ENCODE measurements at places on chromosomes 13 and 19.

DNA sequence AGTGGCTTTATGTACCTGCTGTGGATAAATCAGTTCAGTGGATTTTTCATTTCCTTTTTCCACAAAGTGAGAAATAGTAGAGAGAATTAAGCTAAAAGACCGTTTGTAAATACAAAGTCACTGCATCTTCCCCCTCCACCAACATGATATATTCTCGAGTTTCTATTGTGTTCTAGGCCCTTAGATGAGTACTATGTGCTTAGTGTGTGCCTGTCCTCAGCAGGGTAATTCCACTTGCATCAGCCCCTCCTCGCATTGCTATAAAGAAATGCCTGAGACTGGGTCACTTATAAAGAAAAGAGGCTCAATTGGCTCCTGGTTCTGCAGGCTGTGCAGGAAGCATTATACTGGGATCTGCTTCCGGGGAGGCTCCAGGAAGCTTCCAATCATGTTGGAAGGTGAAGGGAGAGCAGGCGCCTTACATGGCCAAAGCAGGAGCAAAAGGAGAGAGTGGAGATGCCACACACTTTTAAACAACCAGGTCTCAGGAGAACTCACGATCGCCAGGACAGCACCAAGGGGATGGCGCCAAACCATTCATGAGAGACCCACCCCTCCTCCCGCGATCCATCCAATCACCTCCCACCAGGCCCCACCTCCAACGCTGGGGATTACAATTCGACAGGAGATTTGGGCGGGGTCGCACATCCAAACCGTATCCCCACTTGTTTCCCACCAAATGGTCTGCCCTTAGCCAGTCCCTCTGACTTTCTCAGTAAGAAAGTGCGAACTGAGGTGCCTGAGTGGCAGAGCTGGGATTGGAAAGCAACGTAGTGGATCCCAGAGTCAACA is 102.3 kb upstream of the ABCC4 start:
- no peak for DNase-seq

DNA sequence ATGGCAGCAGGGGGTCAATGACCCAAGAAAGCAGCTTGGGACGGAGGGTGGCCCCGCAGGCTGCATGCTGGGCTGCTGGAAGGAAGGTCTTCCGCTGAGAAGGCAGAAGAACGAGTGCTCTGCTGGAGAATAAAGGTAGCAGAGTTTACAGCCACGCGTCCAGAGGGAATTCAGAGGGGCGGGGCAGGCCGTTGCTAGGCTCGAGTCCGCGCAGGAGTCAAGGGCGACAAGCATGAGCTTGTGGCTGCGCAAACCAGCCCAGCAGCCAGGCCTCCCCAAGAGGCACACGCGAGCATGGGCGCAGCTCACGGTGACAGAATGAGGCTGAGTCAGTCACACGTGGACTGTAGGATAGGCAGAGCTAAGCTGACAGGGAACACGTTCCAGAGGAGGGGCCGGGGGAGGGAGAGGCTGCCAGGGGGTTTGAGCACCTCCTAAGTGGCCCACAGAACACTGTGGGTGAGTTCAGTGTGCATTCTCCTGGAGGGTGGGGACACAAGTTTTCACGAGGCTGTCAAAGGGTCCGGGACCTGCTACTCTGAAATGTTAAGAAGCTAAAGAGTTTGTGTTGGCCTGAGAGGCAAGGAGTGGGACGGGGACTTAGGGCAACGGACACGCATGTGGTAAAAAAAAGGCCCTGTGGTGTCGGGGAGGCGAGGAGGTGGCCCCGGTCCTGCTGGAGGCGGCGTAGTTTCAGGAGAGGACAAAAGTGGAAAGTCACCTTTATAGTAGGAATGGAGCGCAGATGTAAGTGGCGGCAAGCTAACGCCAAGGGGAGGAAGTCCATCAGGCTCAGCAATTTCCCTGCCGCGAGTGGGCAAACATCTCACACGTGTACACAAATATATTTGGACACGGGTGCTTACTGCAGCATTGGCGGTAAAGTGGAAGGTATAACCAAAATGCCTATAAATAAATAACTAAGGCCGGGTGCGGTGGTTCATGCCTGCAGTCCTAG is 17.7 kb downstream of the RFX2 start:
- DNase-seq, result no peak

- no peak for DNase-seq
Observed at GRCh38 chr19:50567882-50568727, at the start of gene LRRC4B. Gene LRRC4B, minus strand, starts transcription at chr19:50568435. Its CDS starts 19,597 bp downstream, at chr19:50548838.

- DNase-seq, result no peak
Observed at GRCh38 chr13:72537395-72537780, 190.0 kb downstream of the MZT1 start.

- DNase-seq, result no peak
Observed at GRCh38 chr13:25691654-25692053, 319.9 kb downstream of the ATP8A2 start.

- DNase-seq, result no peak
Observed at GRCh38 chr19:4571305-4571917, 11.9 kb upstream of the SEMA6B start.

DNA sequence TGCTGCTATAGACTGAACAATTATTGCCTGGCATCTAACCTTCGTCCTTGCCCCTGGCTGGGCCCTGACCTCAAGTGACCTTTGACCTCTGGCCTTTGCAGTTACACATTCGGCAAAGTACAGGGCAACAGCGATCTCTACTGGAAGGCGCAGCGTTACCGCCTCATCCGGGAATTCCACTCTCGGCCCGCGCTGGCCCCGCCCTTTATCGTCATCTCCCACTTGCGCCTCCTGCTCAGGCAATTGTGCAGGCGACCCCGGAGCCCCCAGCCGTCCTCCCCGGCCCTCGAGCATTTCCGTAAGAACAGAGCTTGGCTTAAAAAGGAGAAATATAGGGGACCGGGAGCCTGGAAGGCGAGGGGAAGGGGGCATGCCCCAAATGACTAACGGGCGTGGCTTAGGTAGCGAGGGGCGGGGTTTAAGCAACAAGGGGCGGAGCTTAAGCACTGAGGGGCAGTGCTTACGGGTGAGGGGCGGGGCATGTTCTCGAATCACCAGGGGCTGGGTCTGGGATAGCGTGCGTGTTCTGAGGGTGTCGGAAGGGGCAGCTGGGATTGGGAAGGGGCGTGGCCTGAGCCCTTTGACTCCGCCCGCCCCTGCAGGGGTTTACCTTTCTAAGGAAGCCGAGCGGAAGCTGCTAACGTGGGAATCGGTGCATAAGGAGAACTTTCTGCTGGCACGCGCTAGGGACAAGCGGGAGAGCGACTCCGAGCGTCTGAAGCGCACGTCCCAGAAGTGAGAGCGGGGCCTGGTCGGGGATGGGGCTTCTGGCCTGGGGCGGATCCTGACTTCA is 52.7 kb downstream of the TRPM4 start:
- no peak for DNase-seq

DNA sequence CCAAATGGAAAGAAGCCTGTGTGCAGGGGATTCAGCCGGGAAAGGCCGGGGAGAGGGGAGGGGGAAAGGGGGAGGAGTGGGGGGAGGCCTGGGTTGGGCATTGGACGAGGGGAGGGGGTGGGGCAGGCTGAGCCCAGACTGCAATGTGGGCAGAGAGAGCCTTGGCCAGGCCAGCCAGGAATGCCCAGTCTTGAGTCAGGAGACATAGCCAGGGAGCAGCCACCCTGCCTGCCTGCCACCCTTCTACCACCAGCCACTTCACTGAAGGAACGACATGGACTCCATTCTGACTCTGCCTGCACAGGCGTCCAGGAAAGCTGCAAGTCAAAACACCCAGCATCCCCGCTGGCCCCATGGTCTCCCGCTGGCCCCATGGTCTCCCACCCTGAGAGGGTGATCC is 498 bp downstream of the PROZ start:
- DNase-seq, result no peak

DNA sequence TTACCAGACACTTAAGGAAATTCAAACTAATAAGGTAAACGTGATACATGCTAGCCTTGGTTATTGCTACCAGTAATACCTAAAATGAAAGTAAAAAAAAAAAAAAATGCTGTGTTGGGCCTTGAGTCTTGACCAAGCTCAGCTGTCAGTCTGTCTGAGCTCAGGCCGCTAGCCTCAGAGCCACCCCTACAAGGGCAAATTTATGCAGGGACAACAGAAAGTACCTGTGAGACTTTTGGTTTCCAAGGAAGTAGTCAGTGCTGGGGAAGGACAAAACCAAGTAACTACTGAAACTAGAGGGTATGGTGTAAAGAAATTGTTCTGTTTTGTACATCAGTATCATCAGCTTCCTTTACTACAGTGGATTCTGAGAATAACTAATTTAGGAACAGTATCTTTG is 134.3 kb upstream of the SLITRK5 start:
- DNase-seq, result no peak

DNA sequence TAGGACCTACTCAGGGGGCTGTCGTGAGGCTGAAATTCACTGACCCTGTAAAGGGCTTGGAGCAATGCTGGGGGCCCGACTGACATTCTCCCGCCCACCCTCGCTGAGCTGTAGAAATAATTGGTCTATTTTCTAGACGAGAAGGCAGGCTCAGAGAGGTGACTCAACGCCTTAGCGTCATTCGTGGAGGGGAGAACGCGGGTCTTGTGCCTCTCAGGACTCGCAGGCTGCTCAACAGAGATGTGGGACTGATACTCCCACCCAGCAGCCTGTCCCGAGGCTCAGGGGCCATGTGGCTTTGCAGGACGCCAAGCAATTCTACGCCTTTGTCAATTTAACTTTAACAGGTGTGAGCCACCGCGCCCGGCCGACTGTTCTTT is 23.6 kb upstream of the ASPDH start:
- no peak for DNase-seq

GRCh38 chr13:48411147-48411794 is 1.6 kb downstream of the LPAR6 start:
- DNase-seq, result no peak

DNA sequence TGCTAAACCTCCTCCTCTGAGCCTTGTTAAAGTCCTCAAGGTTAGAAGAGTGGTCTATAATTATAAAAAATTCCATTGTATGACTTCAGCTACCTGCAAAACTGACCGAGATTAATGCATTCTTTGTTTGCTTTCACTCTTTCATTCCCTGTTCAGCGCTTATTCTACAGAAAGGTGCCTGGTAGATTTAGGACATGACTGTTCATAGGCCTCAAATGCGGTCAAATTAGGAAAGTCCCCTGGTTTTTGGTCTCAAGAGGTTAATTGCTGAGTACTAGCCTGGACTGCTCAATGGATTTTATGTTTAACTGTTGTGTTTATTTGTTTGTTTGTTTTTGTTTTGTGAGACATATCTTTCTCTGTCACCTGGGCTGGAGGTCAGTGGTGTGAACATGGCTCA is 35.4 kb downstream of the KL start:
- DNase-seq, result no peak

DNA sequence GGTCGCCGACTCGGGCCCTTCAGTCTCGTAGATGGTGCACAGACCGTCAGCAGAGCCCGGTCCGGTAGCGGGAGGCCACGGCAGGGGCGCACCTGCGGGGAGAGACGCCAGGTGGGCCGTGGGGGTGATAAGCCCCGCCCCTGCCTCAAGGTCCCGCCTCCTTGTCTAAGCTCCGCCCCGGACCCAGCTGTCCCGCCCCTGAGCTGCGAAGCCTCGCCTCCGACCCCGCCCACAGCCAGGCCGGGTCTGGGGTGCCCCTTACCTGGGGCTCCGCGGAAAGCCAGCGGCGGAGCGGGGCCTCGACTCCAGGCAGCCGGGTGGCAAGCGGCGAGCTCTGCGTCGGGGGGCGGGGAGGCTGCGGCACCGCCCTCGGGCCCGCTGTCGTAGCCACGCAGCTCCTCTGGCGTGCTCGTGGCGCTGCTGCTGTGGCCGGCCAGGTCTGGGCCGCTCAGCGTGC is 4.7 kb downstream of the PRR36 start:
- peak; percentile 64 for DNase-seq

DNA sequence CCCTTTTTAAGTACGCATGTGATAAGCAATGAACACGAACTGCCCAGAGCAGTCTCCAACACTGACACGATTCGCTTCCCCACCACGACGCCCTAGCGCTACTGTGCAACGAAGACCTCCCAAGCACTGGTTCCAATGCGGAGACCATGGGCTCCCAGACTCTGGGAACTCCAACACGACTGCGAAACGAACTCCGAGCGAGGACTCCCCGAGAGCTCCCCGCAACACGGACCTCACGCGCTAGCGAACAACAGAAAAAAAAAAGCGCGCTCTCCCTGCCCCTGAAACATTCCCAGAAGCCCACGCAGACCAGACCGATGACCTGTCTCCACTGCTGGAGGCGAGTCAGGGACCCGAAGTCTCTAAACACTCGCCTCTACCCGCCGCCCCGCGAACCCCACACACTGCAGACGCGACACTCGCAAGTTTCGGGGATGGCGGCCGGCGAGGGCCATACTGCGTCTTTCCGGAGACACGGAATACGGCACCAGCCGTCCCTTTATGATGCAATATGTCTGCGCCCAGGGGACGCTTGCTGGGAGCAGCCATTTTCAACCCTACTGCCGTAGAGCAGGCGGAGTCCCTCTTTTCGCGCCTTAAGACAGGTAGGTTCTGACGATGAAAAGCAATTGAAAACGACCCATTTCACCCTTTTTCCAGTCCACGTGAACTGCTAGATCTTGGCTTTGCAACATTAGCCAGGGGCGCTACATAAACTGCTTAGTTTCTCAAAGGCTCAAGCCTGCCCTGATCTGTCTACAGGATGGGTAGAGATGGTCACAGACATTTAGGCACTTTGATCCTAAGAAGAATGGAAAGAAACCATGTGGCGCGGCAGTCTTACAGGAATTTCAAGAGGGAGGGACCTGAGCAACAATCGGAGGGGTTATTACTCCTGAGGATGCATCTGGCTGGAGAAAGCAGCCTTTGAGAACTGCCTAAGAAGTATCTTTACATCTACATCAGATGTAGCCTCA is at the start of gene ZNF577:
ZNF577 (minus strand) TSS at position 430 of the 977 bp plus-strand sequence. CDS start 7,569 bp downstream, outside the sequence.
- no peak for DNase-seq

DNA sequence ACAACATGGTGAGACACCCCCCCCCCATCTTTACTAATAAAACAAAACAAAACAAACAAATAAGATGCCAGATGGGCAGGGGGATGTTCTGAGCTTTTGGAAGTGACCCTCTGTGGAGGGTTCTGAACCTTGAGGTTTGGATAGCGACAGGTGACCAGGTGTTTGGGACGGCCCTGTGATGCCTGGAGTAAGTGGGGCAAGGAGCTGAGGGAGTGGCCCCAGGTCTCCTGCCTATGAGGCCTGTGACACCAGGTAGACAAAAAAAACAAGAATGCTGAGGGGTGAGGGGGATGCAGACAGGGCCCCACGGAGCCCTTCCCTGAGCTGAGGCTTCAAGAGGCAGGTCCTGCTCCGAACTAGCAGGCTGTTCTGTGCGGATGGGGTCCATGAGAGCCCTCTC is 9.2 kb downstream of the ADGRE2 start:
- DNase-seq, result no peak

GRCh38 chr19:44729516-44730033 is 18.9 kb upstream of the BCL3 start:
- no peak for DNase-seq

GRCh38 chr13:67123165-67123564 is 107.0 kb downstream of the PCDH9 start:
- DNase-seq, result no peak

- DNase-seq, result no peak
Observed at GRCh38 chr19:12778017-12778904, 2.9 kb upstream of the HOOK2 start.

GRCh38 chr13:109642358-109642757 is 144.0 kb downstream of the IRS2 start:
- no peak for DNase-seq

DNA sequence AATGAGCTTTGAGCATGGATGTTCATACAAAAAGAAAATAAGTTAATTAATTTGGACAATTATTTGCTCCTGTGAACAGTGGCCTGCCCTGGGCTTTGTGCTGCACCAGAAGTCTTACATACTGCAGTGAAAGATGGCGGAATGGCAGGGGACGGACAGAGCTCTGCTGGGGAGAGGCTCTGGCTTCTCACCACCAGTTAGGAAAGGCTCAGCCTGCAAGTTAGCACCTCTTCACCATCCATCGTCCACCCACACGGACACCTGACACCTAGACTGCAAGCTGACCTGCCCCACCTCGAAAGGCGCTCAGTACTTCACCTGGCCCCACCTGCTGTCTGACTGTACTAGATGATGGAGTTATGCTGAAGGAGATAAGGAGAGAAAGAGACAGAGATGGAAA is 203.9 kb upstream of the IRS2 start:
- no peak for DNase-seq
